ENCODE measurements at places on chromosomes 1 and 21.
A peak's percentile ranks its signal among the peaks of the same experiment; 100 is the strongest.

DNA sequence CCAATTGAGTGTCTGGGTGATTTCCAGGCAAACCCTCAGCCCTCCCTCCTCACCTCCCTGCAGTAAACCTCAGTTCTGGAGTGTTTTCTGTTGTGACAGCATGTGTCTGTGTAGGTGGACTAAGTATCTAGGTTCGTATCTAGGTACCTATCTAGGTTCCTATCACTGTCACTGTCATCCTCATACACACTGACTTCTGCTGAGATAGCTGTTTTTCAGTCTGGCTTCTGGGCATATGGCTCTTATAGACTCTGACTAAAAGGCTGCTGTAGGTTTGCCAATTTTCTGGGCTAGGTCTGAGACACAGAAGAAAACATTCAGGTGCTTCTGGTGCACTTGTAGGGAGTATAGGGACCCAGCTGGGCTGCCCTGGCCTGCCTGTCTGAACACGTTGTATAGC lies 8.1 kb upstream of the TRIM67 start:
- no peak for DNase-seq

DNA sequence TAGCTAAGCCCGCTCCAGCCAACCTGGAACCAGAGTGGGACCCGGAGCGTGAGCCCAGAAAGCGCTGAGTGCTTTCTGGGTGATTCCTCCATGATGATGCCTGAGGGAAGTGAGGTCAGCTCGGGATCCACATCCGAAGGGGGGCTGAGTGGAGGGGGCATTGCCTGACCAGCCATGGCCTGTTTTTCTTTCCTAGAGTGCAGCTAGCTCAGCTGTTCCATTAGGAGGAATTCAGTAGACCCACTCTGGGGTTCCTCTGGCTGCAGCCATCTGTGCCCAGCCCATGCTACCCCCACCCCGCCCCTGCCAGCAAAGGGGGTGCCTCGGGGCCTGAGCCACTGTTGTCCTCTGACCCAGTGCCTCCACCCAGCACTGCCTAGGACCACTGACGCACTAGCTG lies 9.6 kb upstream of the SLC25A34 start:
- no peak for DNase-seq

DNA sequence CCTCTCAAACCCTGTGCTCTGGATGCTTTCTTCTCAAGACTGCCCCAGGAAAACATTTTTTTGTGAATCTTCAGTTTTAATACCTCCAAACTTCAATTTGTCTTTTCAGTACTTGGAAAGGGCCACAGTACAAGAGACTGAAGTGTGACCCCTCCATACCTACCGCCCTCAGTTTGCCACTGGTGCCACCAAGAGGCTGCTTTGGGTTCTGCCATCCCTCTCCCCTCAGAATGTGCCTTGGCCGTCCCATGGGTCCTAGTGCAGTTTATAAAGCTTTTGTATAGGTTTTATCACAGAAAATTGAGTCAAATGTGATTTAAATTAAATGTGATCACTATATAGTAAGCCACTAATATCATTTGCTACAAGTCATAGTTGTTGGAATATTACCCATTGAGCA lies 60.8 kb upstream of the PGD start:
- DNase-seq: peak; percentile 30

- DNase-seq: no peak
Observed at GRCh38 chr1:43373066-43373940, 5.5 kb upstream of the ELOVL1 start.

DNA sequence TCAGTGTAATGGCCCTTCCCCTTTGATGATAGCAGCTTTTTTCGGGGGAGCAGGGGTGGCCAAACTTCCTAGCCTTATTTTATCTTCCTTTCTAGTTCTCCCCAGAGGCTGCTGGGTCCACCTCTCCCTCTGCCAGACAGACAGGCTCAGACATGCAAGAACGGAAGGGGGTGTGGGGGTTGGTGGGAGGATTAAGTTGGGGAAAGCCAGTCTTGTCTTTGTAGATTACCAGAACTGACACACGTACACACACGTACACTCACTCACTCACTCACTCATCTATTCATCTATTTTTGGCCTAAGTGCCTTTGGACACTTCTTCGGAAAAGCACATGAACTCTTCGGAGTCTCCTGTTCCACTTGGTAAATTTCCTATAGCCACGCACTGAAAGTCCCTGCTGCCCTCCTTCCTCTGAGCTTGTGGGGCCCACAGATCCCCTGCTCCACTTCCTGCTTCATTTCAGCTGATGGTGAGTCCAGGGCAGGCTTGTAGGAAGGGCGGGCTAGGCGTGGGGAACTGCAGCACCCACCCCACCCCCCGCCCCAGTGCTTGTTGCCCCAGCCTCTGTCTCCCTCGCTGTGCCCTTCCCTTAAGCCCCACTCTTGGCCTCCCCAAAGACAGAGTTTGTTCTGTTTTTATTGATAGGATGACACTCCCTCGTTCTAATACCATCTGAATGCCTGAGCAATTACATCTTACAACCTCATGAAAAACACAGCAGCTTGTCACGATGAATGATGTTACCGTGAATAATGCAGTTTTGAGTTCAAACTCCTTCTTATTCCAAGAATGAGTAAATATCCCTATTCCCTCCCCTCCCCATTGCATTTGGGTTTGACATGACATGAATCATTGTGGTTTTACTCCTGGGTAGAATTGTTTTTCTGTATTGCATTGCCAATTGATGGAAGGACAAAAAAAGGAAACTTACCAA lies 60.7 kb upstream of the ATP5PO start:
- DNase-seq: peak; percentile 33

GRCh38 chr1:9721606-9722377 lies 70.3 kb downstream of the PIK3CD start:
- peak; percentile 78 for DNase-seq

DNA sequence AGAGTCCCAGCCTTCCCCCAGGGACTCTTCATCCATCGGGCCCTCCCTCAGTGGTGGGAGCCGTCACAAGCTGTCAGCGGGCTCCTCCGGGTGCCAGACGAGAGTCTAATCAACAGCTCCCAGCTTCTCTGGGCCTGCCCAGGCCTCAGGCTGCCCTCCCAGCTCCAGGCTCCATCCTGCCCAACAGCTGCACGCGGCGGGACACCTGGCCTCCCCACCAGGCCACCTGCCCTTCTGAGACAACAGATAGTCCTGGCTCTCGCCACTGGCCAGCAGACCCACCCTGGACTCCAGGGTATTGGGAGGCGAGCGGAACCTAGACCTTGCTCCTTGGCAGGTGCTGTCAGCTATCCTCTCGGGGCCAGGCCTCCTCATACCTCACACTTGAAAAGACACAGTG lies 3.1 kb downstream of the WNT4 start:
- DNase-seq: no peak

DNA sequence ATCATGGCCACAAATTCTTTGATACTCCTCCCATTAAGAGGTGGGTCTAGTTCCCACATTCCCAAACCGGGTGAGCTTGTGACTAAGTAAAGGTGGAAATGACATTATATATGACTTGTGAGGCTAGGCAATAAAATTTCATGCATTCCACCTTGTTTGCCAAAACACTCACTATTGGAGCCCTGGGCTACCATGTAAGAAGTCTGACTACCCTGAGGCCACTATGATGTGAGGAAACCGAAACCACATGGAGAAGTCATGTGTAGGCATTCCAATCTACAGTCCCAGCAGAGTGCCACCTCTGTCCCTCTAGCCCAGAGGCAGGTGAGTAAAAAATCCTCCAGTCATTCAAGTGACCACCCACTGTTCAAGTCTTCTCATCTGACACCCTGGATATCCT lies 17.9 kb upstream of the SMG7 start:
- no peak for DNase-seq

DNA sequence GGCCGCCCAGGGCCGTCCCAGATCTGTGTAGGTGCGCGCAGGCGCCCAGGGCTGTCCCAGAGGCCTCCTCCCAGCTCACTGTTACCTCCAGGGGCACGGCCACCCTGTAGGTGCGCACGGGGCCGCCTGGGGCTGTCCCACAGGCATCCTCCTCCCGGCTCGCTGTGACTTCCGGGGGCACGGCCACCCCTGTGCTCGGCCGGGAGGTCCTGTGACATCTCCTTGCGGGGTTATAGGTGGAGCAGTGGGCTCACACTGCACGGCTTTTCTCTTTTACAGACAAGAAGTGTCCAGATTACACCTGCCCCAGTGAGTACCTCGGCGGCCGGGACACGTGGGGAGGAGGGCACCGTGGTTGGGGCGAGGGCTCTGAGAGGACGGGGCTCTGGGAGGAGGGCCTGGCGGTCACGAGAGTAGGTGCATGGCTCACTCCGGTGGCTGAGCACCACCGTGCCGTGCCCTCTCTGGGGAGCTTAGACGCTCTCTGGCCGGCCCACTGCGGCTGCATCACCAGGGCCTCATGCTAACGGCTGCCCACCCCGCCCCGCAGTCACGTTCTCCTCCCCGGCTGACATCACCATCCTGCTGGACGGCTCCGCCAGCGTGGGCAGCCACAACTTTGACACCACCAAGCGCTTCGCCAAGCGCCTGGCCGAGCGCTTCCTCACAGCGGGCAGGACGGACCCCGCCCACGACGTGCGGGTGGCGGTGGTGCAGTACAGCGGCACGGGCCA lies 21.4 kb downstream of the COL6A1 start:
- no peak for DNase-seq

DNA sequence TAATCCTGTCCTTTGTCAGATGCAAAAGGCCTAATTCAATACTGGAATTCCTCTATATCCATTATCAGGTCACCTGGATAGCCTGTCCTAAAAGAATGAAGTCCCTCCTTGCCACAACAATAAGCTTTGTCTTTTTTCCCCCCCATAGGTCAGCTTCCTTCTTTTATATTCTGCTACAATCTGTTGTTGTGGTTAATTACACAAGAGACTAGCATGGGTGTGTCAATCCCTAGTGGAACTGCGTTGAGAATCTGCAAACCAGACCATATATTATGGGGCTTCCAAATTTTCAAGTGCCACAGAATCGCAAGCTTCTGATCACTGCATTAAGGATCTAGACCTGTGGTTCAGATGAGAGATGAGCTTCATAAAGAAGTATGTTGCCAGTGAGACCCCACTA lies 349.6 kb downstream of the SMYD3 start:
- no peak for DNase-seq

DNA sequence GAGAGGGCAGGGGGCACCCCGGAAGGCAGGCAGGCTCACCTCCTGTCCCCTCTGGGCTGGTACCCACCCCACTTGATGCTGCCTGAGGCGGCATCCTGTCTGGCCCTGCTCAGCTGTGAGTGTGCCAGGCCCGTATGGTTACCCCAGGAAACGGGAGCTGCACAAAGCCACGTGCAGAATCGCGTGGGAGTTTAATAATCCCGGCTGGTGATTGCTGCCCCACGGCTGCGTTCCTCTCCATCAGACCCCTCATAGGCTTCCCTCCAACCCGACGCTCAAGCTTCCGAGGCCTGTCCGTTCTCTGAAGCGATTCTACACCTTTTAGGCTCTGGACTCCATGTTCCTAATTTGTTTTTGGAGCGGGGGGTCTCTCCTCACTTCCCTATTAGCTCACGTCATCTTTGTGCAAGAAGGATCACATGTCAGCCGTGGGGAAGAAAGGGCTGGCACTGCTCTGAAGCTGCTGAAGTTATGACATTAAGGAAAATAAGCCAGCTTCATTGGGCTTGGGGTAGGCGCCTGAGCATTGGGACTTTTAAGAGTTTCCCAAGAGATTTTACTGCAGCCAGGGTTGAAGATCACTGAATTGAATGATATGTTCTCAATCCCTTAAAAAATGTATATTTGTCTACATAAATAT lies 1.1 kb upstream of the B3GALT5 start:
- no peak for DNase-seq

DNA sequence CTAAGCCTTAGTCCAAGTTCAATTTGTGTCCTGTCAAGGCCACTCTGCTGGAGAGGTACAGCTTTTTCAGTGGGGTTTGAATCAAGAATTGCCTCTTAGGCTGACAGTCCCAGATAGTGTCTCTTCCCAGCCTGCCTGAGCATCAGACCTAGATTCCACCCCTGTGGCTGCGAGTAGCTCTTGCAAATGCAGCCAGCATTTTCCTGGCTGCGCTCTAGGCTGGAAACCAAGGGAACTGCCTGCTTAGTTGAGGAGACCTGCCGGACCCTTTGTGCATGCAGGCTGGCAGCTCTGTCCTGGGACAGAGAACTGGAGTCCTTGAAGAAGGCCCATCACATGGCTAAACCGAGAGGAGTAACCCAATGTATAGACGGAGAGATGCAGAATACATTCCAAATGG lies 293.7 kb downstream of the PCP4 start:
- DNase-seq: no peak

GRCh38 chr1:41735631-41736260 lies 183.0 kb downstream of the HIVEP3 start:
- DNase-seq: no peak

GRCh38 chr1:160907976-160908375 lies 23.0 kb upstream of the ITLN1 start:
- no peak for DNase-seq

DNA sequence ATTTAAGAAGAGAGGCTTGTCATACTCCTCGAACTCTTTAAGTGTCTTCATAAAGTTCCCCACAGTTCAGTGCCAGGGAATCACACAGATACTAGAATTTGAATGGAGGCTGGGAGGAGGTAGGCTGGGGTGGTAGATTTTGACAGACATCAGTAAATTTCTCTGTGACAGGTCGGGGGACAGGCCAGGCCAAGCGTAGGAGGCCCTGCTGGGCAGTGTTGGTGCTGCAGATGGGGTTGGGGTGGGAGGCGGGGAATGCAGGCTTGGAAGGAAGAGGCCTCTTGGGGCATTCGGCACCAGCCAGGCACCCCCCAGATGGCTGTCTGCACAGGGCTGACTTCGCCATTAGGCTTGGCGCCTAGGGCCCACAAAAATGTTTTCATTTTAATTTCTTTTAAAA lies 84.0 kb downstream of the MAN1C1 start:
- no peak for DNase-seq

- no peak for DNase-seq
Observed at GRCh38 chr1:52880206-52880605, 37.6 kb downstream of the ZYG11A start.

DNA sequence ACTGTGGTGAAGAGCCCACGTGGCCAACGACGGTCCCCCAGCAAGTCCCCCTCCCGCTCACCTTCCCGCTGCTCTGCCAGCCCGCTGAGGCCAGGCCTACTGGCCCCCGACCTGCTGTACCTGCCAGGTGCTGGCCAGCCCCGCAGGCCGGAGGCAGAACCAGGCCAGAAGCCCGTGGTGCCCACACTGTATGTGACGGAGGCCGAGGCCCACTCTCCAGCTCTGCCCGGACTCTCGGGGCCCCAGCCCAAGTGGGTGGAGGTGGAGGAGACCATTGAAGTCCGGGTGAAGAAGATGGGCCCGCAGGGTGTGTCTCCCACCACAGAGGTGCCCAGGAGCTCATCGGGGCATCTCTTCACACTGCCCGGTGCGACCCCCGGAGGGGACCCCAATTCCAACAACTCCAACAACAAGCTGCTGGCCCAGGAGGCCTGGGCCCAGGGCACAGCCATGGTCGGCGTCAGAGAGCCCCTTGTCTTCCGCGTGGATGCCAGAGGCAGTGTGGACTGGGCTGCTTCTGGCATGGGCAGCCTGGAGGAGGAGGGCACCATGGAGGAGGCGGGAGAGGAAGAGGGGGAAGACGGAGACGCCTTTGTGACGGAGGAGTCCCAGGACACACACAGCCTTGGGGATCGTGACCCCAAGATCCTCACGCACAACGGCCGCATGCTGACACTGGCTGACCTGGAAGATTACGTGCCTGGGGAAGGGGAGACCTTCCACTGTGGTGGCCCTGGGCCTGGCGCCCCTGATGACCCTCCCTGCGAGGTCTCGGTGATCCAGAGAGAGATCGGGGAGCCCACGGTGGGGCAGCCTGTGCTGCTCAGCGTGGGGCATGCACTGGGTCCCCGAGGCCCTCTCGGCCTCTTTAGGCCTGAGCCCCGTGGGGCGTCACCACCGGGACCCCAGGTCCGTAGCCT lies 46.8 kb downstream of the TRIM11 start:
- no peak for DNase-seq
